ENCODE measurements at places on chromosomes 4 and X.

DNA sequence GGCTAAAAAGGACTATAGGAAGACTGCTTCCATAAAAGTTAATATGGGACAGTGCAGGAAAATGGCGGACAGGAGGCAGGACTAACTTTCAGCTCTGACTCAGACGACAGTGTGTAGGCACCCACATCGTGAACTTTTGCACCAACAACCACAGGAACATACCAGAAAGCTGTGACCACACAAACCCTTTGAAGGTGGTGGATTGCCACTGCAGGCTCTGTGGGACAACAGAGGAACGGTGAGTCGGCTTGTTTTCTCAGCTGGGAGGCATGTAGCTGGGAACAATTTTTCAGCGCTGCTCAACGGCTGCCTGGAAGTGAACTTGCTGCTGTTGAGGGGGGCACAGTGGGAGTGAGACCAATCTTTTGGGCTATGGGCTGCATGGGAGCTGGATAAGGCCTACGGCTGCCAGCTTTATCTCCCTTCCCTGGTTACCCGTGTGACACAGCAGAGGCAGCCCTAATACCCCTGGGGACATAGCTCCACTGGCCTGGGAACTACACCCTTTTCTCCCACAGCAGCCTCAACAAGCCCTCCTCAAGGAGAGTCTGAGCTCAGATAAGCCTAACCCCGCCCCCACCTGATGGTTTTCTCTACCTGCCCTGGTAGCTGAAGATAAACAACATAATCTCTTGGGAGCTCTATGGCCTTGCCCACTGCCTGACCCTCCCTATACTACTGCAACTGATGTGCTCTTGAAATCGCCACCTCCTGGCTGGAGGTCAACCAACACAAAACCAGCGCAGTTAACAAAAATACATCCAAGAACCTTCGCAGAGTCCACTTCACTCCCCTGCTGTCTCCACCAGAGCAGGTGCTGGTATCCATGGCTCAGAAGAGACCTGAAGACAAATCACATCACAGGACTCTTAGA lies 1537.0 kb downstream of the C4orf33 start:
- DNase-seq: no peak

- DNase-seq: no peak
Observed at GRCh38 chr4:24507439-24507838, 76.9 kb downstream of the DHX15 start.

DNA sequence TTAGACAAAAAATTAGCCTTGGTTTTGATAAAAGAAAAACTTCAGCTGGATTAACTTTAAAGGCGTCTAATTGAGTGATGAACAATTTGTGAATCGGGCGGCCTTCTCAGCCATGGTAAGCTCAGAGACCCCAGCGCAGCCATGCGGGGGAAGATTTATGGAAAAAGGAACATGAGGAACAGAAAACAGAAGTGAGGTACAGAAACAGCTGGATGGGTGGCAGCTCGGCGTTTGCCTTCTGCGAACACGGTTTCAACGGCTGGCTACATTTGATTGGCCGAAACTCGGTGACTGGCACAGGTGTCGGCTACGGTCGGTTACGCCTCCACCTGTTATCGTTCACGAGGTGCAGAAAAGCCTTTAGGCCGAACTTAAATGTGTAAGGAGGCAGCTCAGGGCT lies 401.4 kb upstream of the FAT1 start:
- no peak for DNase-seq

DNA sequence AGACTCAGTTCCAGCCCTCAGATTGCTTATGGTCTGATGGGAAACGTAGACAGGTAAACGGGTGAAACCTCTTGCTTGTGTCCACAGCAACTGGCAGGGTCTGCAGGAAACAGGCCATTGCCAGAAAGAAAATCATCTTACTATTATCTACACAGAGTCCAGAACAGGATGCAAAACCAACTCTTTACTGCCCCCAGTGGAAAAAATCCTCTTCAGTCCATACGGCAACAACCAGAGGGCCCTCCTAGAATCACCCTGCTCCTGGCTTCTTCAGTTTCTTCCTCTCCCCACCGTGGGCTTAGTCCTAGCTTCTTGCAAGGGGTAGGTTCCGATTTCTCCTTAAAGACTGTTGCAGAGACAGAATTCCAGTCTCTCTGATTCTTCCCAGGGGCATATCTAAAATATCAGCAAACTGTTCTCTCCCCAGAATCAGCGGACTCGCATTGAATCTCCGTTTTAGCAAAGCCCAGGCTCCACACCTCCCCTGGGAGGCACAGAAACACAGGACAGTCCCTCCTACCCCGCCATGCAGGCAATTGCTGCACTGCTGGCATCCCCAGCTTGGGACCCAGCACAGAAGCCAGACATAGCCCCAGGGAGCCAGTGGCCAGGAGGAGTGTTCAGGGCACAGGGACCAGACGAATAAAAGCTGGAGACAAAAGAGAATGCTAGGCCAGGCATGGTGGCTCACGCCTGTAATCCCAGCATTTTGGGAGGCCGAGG lies 41.0 kb upstream of the SH3RF1 start:
- peak; percentile 14 for DNase-seq

DNA sequence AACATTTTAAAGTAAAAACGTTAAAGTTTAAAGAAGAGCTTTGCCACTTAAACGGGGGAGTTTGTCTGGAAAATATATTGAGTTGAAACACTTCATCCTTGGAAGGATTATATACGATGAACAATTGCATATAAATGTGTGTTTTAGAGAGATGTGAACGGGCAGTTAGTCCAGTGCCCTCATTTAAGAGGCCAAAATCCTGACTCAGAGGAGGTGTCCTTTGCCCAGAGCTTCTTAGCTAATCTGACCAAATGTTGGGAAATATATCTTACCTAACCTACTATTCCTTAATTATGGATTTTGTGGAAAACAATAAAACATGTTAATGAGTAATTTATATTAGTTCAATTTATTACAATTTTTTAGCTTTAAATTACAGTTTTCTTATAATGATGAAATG lies 327.2 kb upstream of the DIPK2B start:
- no peak for DNase-seq

DNA sequence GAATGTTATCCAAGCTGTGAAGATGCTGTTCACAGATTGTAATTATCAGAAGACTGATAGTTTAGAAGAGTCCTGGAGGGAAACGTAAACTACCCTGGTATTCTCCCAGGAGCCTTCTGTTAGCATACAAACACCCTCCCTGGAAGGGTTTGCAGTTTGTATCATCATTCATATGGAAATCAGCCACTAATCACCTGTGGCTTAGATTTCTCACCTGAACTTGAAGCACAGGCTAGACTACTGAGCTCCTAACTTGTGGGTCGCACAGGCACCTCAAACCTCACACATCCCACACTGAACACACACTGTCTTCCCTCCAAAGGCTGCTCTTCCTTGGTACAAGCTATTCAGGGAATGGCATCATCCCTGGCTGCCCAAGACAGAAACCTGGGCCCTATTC lies 30.7 kb downstream of the SHISA3 start:
- DNase-seq: no peak

DNA sequence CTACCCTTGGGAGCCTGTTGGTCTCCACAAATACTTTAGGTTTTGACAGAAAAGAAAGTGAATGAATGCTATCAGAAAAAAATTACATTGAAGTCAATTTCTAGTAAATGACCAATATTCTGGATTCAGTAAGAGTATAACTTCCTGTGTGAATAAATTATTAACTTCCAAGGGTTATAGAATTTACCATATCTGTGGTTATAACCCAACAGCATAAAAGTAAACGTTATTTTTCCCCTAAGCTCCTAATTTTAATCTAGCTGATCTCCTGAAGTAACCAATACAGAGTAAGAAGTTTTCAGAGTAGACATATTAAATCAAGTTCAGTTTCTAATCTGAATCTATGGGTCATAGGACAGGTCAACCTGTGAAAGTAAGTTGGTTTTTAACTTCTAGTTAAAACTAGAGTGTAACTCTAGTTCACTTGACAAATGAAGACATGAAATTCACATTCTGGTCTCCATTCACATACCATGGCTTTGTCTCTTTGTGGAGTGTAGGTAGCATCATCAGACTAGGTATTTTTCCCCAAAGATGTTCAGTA lies 22.8 kb downstream of the DTHD1 start:
- DNase-seq: no peak

DNA sequence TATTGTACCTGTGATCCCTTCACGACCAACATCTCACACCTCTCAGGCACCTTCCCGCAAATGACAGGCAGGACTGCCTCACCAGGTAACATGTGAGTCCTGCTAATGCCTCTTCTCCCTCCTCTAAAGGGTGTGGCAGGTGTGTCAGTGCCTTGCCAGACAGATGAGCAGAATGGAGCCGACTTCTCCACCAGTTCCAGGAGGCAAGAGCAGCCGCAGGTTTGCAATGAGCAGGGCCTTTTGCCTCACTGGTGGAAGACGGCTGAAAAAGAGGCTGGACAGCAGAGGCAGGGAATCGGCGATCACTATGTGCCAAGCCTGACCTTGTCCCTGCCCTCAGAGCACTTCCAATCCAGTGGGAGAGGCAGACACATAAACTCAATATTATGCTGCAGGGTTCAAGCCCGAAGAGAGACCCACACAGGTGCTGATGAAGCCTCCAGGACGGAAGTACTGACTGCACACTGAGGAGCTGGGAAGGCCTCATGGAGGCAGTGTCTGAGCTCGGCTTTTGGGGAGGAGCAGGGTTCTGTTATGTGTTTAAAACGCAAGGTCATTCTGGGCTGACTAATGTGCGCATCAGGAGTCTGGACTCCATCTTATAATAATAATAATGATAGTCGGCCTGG lies 57.9 kb downstream of the C4orf50 start:
- DNase-seq: no peak

DNA sequence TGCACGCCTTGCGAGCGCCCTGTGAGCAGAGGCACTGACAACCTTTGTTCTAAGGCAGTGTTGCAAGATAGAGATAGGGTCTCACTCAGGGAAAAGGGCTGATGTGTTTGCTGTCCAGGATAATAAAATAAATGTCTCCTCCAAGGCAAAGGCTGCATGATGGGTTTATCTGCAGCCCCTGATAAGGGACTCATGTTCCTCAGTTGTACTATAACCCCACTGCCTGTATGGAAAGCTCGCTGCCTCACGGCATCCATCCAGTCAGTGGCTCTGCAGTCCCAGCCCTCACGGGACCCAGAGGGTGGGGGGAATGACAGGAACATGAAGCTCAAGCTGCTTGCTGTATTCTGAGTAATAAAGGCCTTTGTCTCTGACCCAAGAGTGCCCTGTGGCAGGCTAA lies 22.6 kb downstream of the BCLAF3 start:
- no peak for DNase-seq

DNA sequence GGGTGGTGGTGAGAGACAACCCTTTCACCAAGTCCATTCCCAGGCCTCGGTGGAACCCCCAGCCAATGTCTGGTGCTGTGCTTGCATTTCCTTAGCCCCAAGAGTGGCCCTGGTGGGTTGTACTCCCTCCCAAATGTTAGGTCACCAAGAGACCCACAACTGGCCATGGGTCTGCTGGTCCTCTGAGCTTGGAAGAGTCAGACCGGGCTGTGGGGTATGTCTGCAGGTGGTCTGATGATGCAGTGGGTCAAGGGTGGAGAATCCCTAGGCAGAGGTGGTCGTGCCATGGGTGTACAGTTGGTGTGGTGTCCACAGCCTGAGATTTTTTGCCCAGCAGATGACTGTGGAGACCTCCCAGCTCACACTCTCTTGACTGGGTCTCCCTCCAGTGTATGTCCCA lies 535.7 kb upstream of the CNKSR2 start:
- no peak for DNase-seq

DNA sequence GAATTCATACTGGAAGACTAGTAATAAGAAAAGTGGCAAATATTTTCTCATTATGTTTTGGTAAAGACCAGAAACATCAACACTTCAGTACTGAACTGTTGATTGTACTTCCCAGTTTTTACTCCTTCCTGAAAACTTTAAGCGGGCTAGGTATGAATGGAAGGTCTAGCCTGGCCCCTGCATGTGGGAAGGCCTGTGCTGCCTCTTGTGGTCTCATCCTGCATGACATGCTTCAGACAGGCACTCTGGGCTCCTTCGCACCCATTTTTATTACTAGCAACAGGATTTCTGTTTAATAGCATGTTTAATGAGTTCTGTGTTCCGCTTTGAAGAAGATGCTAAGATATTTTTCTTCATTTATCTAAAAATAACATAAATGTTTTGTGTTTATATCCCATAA lies 279.1 kb downstream of the ANK2 start:
- no peak for DNase-seq
